ENCODE measurements at places on chromosomes 5 and 9.

DNA sequence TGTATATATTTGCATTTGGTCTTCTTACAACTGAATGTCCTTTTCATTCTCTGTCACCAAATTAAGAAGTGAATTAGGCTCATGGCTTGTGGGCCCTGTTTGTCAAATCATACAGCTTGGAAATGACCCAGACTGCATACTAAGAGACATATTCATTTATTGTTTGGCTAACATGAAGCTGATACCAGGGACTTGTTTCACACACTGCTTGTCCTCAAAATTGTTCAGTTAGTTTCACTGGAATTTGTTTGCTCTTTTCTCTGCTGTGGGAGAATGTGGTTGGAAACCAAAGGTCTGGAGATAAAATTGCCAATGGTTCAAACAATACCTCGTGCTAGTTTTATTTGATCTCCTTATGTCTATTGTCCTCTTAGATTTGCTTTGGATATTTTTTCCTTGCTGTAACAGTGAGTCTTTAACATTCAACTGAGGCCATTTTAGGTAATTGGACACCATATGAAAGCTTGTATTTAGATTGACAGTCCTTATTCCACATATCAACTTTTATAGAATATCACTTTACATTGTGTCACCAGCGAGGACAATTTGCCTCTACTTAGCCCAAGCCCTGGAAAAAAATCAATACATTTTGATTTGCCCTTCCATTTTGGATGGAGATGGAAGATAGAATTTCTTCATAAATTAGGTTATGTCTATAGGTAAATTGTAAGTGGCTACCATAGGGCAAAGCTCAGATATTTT, 144.3 kb upstream of the MTAP start:
- no peak for DNase-seq

DNA sequence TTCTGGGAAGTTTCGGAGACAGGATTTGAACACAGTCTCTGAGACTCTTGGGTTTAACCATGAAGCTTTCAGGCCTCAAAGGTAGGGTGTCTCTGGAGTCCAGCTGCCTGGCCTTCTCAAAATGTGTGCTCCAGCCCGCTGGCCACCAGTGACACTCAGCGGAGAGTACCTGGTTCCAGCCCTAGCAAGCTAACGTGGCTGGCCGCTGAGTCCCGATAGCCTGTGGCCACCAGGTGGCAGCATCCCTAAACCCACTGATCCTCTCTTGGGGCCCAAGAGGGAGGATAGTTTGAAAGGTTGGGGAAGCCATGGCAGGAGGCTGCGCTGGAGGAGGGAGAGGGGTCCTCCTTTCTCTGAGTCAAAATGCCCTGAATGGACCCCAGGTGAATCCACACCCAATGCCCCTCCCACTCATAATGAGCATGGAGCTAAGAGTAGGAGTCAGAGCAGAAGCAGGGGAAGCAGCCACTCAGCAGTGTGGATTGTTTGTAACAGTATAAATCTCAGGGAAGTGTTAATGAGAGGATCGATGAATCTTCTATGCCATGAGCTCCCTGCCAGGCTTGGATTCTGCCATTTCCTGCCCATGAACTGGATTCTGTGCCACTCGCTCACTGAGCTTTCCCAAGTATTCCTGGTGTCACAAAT, 5.4 kb upstream of the TIFAB start:
- DNase-seq, result peak; percentile 77

- no peak for DNase-seq
Measured at GRCh38 chr5:54212331-54212730, 98.0 kb downstream of the ARL15 start.

DNA sequence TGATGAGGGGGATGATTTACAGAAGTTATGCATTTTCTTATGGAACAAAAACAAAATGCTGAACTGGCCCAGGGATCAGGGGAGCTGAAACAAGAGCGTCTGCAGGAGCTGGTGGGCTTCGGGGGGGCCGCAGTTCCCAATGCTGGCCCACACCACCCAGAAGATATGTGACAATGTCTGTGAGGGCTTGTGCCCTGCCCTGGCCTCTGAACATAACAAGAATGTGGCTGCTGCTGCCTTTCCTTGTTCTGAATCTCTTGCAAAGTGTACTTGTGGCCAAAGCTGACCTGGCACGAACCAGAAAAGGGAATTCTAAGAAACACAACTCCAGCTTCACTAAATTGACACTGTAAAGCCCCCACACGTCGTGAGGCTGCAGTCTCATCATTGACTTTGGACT, 66.7 kb downstream of the SEC61B start:
- DNase-seq, result no peak

- DNase-seq, result no peak
Measured at GRCh38 chr5:52961274-52961681, 27.9 kb upstream of the ITGA2 start.

- no peak for DNase-seq
Measured at GRCh38 chr5:111782216-111782615, 25.2 kb upstream of the NREP start.

GRCh38 chr5:168002116-168002515, 289.3 kb upstream of the WWC1 start:
- DNase-seq, result no peak

DNA sequence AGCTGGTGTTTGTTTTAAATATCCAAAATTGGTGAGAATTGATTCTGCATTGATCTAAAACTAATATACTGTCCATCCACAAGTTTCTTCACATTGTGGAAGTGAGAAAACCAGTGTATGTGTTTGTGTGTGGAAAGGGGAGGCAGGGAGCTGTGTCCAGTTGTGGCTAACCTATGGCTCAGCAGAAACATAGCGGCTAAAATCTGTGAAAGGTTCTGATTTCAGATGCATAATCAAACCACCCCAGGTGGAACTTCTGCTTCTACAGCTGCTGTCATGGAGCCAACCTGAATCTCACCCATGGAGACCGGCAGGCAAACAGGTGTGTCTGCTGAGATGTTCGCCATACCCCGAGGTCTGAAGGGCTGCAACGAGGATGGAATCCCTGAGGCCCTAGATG, at the start of gene TAF11L14:
TAF11L14 (plus strand) TSS at position 301 of the 400 bp plus-strand sequence.
- DNase-seq, result no peak

DNA sequence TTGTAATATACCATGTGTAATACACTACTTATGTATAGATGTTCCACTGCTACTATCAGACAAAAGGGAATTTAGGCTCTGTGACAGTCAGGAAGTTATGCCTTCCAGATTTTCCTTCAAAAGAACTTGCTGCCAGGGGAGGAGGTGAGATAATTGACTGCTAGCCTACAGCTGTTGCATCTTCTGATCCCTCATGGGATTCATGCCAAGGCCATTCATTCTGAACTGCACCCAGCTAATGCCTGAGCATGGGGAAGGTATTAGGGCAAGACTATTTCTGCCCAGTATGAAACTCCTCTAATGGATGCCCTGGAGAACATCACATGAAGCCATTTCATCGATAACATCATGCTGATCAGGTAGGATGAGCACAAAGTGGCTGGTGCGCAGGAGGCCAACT, 746.5 kb upstream of the ZNF608 start:
- DNase-seq, result no peak

DNA sequence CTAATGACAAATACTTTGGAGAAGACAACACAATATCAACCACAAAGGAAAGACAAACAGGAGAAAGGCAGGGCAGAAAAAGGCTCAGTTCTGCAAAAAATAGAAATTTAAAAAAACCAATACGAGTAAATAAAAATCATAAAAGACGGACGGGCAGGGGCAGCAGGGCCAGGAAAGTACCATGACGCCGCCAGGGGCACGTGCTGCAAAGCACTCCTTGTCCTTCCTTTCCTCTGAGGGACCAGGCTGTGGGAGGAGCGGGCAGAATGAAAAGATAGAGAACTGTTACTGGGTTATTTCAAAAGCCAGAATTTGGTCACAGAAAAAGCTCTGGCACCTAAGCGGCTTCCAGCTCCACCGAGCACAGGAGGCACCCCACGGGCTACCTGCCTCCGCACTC, 53.9 kb downstream of the HABP4 start:
- DNase-seq, result no peak

DNA sequence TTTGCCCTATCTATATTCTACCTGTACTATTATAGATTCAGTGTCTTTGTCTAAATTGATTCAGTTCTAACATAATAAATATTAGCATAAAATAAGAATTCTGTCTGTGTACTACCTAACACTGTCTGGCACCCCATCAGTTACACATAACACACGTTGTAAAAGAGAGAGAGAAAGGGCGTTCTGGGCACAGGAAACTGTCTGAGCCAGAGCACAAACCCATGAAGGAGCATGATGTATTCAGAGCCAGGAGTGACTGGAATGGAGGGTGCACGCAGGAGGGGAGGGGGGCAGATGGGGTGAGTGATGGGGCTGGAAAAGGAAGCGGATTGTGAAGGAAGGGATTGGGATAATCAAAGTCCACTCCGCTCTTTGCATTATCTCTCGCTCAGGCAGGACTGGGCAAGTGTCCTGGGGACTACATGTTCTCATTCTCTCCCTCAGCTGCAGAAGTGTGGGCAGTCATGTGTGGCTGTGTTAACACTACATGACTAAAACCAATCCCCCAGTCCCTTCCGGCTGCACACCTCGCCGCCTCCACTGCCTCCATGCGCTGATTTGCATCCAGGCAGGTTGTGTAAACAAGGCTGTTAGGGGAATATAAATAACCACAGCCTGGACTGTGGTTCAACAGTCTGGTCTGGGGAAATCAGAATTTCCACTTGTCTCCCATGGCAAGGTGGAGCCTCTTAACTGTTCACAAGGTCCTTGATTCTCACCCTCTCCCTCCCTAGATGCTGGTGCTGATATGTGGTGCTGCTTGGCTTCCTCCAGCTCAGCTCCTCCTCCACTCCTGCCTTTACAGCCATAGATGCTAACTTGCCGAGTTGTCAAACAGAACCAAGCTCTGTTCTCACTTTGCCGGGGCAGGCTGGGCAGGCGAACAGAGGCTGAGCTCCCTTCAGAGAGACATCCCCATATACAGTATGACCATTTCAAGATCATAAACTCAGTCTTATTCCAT, 367.5 kb upstream of the BRINP1 start:
- no peak for DNase-seq

DNA sequence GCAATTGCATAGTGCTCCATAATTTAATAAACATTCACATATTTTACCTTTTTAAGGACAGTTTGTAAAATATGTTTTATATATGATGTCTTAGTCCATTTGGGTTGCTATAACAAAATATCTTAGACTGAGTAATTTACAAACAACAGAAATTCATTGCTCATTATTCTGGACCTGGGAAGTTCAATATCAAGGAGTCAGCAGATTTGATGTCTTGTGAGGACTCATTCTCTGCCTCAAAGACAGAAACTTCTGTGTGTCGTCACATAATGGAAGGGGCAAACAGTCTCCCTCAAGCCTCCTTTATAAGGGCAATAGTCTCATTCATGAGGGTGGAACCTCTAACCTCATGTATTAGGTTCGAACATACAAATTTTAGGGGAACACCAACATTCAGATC, 455.9 kb downstream of the TAF11L14 start:
- no peak for DNase-seq

- DNase-seq, result no peak
Measured at GRCh38 chr9:99345942-99346341, 123.9 kb downstream of the SEC61B start.

GRCh38 chr5:149497357-149497756, 53.9 kb downstream of the CSNK1A1 start:
- no peak for DNase-seq

DNA sequence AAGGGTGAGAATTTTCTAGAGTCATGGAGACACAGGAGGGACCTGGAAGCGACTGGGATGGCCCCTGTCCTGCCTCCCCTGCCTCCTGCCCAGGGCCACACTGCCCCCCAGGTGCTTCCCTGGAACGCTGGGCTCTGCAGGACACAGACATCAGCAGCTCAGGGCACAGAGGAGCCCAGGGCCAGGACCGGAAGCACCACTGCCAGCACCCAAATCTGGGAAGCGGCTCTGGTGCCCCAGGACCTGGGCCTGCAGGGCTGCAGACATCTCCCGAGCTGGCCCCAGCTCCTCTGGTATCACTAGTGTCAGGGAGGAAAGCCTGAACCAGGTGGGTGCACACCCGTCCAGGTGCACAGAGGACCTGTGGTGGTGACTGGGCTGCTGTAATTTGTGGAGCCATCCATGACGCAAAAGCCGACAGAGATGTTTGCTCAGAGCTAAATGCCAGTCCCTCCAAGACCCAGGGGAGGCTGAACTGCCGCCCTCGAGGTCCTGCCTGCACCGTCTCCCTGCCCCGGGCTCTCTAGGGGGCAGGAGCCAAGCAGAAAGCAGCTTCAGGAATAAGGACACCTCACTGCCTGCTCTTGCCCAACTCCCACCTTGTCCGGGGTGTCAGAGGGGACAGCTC, 46.0 kb upstream of the SIMC1 start:
- DNase-seq, result no peak

DNA sequence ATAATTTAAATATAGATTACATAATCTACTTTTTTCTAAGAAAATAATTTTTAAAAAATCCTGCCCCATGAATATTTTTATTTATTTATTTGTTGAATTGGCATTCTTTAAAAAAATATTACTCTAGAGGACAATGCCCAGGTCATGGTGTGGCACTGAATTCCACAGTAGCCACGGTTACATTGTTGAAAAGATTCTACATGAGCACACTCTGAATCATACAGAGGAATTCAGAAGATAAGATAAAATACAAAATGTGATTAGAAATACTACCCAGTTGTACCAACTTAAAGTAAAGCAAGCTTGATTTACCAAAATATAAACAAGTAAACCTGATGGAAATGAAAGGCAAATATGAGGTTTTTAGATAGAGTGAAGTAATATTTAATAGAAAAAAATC, 183.7 kb downstream of the HCN1 start:
- DNase-seq, result no peak

DNA sequence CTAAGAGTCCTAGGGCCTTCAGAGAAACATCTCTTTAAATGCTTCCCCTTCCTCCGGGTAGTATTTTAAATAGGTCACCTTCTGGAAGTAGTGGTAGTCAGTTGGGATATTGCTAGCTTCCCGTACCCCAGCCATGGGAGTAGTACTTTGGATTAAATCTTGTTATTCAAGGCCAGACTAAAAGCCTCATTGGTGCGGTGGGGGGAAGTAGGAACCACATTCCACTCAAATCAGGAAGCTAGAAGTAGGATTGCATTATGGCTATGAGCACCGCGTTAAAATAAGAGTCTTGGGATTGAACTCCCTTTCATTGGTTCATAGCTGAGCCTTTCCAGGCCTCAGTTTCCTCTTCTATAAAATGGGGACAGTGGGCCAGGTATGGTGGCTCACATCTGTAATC, 6.7 kb downstream of the KCNIP1 start:
- no peak for DNase-seq

- no peak for DNase-seq
Measured at GRCh38 chr5:128974567-128974966, 9.3 kb downstream of the SLC27A6 start.
